ENCODE measurements at places on chromosomes 3 and 15. TPM values are rescaled to one million over a fixed set of nuclear protein-coding genes. Genes with fewer than 3 reads are reported as not detected.

Gene NR1I2
- total RNA-seq, result not detected

Gene KCNAB1
- 0.26 TPM for total RNA-seq

Gene SLC28A2
- total RNA-seq, result not detected

DNA sequence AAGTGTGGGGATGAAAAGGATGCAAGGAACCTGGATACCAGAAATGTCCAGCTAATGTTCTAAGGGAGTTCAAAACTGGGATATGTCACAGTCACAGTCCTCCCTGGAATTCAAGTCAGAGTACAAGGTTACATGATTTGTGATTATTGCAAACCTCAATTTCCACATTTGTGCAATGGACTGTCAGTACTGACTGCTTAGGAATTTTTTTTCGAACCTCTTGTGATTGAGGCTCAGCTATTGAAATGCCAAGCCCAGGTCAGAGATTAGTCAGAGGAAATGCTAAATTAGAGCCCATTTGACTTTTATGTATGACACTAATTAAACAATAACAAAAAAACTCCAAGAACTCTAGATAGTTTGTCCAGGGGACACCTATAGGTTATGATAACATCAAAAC, 210.2 kb downstream of the THSD4 start:
- peak; percentile 37 for DNase-seq

GRCh38 chr15:68415501-68416157, 16.3 kb downstream of the ITGA11 start:
- no peak for DNase-seq

DNA sequence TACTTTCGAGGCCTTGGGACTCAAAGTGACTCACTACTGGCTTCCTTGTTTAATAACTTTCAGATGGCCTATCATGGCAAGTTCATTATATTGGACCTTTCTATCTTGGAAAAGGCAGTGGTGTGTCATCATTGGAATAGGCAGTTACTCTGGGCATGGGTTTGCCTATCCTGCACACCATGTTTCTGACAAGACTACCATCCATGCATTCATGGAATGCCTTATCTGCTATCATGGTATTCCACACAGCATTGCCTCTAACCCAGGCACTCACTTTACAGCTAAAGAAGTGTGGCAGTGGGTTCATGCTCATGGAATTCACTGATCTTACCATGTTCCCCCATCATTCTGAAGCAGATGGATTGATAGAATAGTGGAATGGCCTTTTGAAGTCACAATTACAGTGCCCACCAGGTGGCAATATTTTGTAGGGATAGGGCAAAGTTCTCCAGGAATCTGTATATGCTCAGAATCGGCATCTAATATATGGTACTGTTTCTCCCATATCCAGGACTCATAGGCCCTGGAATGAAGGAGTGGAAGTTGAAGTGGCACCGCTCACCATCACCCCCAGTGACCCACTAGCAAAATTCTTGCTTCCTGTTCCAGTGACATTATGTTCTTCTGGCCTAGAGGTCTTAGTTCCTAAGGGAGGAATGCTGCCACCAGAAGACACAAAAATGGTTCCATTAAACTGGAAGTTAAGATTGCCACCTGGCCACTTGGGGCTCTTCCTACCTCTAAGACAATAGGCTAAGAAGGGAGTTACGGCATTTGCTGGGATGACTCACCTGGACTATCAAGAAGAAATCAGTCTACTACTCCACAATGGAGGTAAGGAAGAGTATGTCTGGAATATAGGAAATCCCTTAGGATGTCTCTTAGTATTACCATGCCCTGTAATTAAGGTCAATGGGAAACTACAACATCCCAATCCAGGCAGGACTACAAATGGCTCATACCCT, 1161.4 kb downstream of the SI start:
- DNase-seq, result peak; percentile 35

- no peak for DNase-seq
Measured at GRCh38 chr15:32029862-32030781, at the start of gene CHRNA7. Gene CHRNA7, plus strand, starts transcription at chr15:32030515. Its CDS starts 80 bp downstream, at chr15:32030595.

DNA sequence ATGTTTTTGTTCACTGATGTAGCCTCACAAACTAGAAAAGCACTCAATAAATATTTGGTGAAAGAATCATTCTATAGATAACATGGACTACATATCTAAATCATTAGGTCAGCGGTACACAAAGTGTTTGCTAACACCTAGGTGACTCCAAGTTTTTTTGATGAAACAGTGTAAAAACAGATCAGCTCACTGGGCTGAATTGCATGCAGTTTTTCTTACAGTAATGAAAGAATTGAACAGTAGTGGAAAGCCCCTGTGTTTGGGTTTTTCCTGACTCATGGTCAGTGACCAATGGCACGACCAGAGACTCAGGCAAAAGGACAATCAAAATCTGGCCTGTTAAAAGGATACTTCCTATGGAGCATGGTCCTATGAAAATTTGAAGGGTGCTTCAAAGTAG, 384.3 kb upstream of the EPHA6 start:
- DNase-seq, result no peak
